ENCODE measurements at places on chromosomes 12 and 14. TPM values are rescaled to one million over a fixed set of nuclear protein-coding genes. Genes with fewer than 3 reads are reported as not detected.

TESPA1 gene
- 111 TPM for total RNA-seq

FLVCR2 gene
- total RNA-seq: 3.0 TPM

STYK1 gene
- total RNA-seq: 0.71 TPM

NID2 gene
- total RNA-seq: 0.15 TPM

GPR65 gene
- 23.7 TPM for total RNA-seq

C12orf50 gene
- not detected for total RNA-seq

PRKD1 gene
- total RNA-seq: not detected

SERPINA10 gene
- not detected for total RNA-seq

LHX5 gene
- not detected for total RNA-seq

OR6C74 gene
- total RNA-seq: not detected

ALX1 gene
- not detected for total RNA-seq

MUCL1 gene
- total RNA-seq: not detected

DNA sequence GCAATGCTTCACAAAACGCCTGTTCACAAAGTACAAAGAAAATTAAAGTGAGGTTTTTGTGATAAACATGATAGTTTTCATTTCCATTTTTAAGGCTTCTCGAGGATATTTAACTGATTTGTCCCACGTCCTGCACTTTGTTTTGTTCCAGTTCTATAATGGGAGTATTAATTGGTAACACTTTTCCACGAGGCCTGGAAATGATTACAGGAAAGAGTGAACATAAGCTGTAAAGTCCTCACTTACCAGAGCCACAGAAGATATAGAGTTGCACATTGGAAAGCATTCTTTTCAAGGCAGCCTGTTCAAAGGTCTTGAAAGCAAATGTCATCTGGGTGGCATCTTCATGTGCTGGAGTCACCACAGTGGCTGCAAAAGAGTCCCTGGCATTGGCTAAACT is 1236.6 kb downstream of the BCL11B start:
- no peak overlapping the region for H3K27ac ChIP-seq
- H3K36me3 ChIP-seq: no peaks in the 10 kb centered on the region
- H3K27me3 ChIP-seq: no peaks in the 10 kb centered on the region
- no peak overlapping the region for H3K4me3 ChIP-seq

GRCh38 chr12:1474574-1475153 is 119.7 kb downstream of the FBXL14 start:
- no peaks in the 10 kb centered on the region for H3K27me3 ChIP-seq
- H3K4me3 ChIP-seq: no peak overlapping the region
- no peaks in the 10 kb centered on the region for H3K36me3 ChIP-seq
- H3K27ac ChIP-seq: no peak overlapping the region

- no peaks in the 10 kb centered on the region for H3K36me3 ChIP-seq
- no peak overlapping the region for H3K4me3 ChIP-seq
- H3K27me3 ChIP-seq: peaks cover 39% of the 10 kb centered on the region
- no peak for DNase-seq
- H3K27ac ChIP-seq: no peak overlapping the region
Measured at GRCh38 chr12:16605642-16606116, 283 bp downstream of the LMO3 start.

GRCh38 chr12:115357681-115358080 is 673.7 kb upstream of the TBX3 start:
- H3K27me3 ChIP-seq: no peaks in the 10 kb centered on the region
- no peak for DNase-seq
- H3K36me3 ChIP-seq: no peaks in the 10 kb centered on the region

- no peak overlapping the region for H3K27ac ChIP-seq
- no peak for DNase-seq
- H3K4me3 ChIP-seq: no peak overlapping the region
Measured at GRCh38 chr12:84822525-84822924, 90.1 kb downstream of the SLC6A15 start.

GRCh38 chr12:94182986-94183707 is 34.8 kb downstream of the PLXNC1 start:
- no peak for DNase-seq
- no peak overlapping the region for H3K27ac ChIP-seq
- no peaks in the 10 kb centered on the region for H3K27me3 ChIP-seq
- H3K4me3 ChIP-seq: no peak overlapping the region
- peaks cover 14% of the 10 kb centered on the region for H3K4me1 ChIP-seq
- peaks cover 24% of the 10 kb centered on the region for H3K36me3 ChIP-seq

- H3K27ac ChIP-seq: no peak overlapping the region
- H3K27me3 ChIP-seq: no peaks in the 10 kb centered on the region
- no peak for DNase-seq
- peaks cover 8% of the 10 kb centered on the region for H3K4me1 ChIP-seq
- no peak overlapping the region for H3K4me3 ChIP-seq
- H3K36me3 ChIP-seq: peaks cover 9% of the 10 kb centered on the region
Measured at GRCh38 chr12:26823390-26823789, 9.6 kb downstream of the ITPR2 start.

GRCh38 chr14:88364710-88365413 is 20.6 kb upstream of the SPATA7 start:
- no peaks in the 10 kb centered on the region for H3K36me3 ChIP-seq
- H3K27me3 ChIP-seq: no peaks in the 10 kb centered on the region

DNA sequence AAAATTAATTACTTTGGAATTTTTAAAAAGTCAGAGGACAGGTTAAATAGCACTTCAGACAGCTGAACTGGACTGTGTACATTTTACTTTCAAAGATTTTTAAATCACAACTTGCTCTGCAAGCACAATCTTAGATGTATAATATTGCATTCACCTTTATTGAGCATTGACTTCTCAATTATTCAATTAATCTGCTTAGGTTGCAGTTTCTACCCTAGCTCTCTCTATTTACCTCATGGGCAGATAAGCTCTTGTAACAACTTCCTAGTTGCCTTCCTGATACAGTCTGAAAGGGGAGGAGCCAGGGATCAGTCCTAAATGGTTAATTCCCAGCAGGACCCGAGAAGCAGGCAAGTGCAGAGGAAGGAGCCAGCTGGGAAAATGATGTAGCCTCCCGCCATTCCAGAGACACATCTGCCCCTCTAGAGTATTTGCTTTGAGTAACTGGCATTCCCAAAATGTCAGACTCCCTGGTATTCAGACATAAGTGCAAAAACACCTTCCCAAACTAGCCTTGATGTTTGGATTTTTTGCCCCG is 302.8 kb downstream of the GALC start:
- no peaks in the 10 kb centered on the region for H3K4me1 ChIP-seq
- H3K27ac ChIP-seq: no peak overlapping the region
- DNase-seq: no peak
- H3K36me3 ChIP-seq: no peaks in the 10 kb centered on the region
- H3K4me3 ChIP-seq: no peak overlapping the region
- no peaks in the 10 kb centered on the region for H3K27me3 ChIP-seq

GRCh38 chr12:5034603-5035002 is 9.1 kb upstream of the KCNA5 start:
- DNase-seq: no peak
- no peaks in the 10 kb centered on the region for H3K36me3 ChIP-seq
- no peaks in the 10 kb centered on the region for H3K4me1 ChIP-seq
- H3K4me3 ChIP-seq: no peak overlapping the region
- H3K27ac ChIP-seq: no peak overlapping the region

GRCh38 chr12:91529829-91530228 is 347.2 kb upstream of the DCN start:
- H3K27ac ChIP-seq: no peak overlapping the region
- no peak overlapping the region for H3K4me3 ChIP-seq
- no peaks in the 10 kb centered on the region for H3K27me3 ChIP-seq

GRCh38 chr12:69055706-69056105 is 122.7 kb upstream of the CPM start:
- no peaks in the 10 kb centered on the region for H3K27me3 ChIP-seq
- no peaks in the 10 kb centered on the region for H3K36me3 ChIP-seq
- no peak for DNase-seq
- H3K27ac ChIP-seq: no peak overlapping the region
- peaks cover 22% of the 10 kb centered on the region for H3K4me1 ChIP-seq
- no peak overlapping the region for H3K4me3 ChIP-seq

DNA sequence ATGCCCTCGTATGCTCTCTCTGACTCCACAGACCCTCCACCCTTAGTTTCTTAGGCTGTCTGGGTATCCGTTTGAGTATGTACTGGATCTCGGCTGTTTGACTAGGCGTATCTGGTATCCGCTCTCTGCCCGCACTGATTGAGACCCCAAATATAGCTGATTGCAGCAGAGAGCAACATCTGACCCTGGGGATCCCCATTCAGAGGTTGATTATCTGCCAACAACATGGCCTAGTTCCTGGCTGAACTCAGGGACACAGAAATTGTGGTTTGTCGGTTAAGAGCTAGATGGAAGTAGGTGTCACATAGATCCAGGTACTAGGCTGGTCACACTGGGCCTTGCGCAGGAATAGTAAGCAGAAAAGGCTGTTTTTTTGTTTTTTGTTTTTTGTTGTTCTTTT is 359.9 kb downstream of the FUT8 start:
- H3K36me3 ChIP-seq: no peaks in the 10 kb centered on the region
- peaks cover 3% of the 10 kb centered on the region for H3K27me3 ChIP-seq
- DNase-seq: no peak
- H3K4me1 ChIP-seq: no peaks in the 10 kb centered on the region

DNA sequence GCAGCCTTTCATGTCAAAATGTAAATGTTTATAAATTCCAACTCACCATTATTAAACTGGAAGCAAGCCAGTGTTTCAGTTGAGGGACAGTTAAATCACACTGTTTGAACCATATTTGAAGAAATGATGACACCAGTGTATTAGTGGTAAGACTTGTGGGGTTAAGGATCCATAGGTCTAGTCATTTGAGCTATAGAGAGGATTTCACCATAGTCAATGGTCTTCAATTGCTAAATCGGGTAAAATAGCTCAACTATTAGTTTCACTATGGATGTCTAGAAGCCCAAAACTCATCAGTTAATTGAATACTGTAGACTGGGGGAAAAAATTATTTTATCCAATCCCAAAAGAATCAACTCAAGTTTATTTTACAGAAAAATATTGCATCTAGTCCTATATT is 659.1 kb downstream of the NRXN3 start:
- H3K27ac ChIP-seq: no peak overlapping the region
- no peak for DNase-seq
- H3K27me3 ChIP-seq: peaks cover 4% of the 10 kb centered on the region
- no peaks in the 10 kb centered on the region for H3K4me1 ChIP-seq
- no peaks in the 10 kb centered on the region for H3K36me3 ChIP-seq

DNA sequence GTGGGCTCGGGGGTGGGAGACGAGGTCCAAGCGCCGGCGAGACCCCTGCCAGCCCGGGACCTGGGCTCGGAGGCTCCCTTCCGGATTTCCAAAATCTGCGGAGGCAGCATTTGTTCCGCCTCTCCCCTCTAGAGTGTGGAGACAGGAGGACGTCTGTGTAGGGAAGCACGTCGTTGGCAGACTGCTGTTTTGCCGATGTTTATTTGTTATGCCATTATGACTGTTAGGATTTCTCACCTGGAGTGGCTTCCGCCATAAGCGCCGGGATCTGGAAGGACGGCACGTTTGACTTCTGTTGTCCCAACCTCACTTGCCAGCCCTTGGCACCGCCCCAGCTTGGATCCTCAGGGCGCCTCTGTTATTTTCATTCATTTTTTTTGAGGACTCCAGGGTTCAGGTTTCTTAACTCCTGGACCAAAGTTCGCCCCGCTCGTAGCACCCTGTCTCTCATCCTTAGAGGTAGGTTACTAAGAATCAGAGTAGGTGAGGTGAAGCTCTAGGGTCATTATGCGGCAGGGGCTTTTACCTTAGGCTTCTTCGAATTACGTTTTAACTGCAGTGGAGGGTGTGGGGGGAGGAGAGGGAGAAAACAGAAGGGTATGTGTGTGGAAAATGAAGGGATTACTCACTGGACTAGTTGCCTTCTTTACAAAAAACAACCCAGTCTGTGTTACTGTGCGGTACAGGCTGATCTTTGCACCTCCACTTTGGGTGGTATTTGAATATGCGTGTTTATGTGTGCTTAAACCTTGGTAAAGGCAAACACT is 547 bp upstream of the PYGL start:
- H3K4me3 ChIP-seq: peak overlapping the region; percentile 71
- DNase-seq: no peak
- H3K27ac ChIP-seq: no peak overlapping the region
- no peaks in the 10 kb centered on the region for H3K36me3 ChIP-seq
- peaks cover 14% of the 10 kb centered on the region for H3K4me1 ChIP-seq

- H3K4me3 ChIP-seq: no peak overlapping the region
- no peak overlapping the region for H3K27ac ChIP-seq
- H3K4me1 ChIP-seq: no peaks in the 10 kb centered on the region
- H3K36me3 ChIP-seq: no peaks in the 10 kb centered on the region
Measured at GRCh38 chr12:90839346-90839745, 115.6 kb downstream of the CCER1 start.

DNA sequence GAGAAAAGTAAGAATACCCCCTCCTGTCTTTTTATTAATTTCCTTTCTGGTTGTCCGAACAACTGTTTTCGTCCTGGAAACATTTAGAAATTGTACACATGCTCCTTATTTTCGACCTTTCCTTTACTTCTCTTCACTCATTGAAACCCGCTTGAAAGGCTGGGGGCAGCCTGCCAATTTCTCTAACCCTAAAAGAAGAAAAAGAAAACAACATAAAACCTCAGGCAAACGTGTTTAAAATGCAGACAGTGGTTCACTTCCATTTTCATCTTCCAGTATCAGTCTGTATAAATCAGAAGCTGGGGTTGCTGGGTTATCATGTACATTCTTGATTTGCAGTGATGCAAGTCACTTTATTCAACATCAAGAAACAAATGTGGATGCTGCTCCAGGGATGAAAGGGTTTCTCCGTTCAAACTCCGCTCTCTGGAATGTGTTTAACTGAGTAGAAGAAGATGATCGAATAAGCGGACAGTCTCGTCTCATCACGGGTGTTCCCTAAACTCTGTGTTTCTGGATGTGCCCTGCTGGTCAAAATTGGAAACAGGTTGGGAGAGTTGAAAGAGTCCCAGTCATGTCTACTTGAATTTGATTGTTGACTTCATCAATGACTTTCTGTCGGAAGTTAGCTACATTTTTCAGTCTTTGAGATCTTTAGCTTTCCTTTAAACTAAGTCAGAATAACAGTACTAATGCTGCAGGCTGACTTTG is 1042.2 kb downstream of the BCL11B start:
- DNase-seq: no peak
- no peak overlapping the region for H3K4me3 ChIP-seq
- peaks cover 74% of the 10 kb centered on the region for H3K4me1 ChIP-seq
- H3K27ac ChIP-seq: no peak overlapping the region
- no peaks in the 10 kb centered on the region for H3K27me3 ChIP-seq

- H3K36me3 ChIP-seq: no peaks in the 10 kb centered on the region
- peaks cover 50% of the 10 kb centered on the region for H3K27me3 ChIP-seq
- H3K4me3 ChIP-seq: peak overlapping the region; percentile 64
- H3K27ac ChIP-seq: no peak overlapping the region
Measured at GRCh38 chr12:31589598-31589903, 1.4 kb downstream of the DENND5B start.

Measured in activated CD4-positive, alpha-beta memory T cell treated with anti-CD3 and anti-CD28 coated beads, Interleukin-2, amount 10 ng/mL, durations not matched to agents 7 days and 5 days (primary cell).